Fibroblast of mammary gland (primary cell): ENCODE measurements at places on chromosomes 4 and X.

DNA sequence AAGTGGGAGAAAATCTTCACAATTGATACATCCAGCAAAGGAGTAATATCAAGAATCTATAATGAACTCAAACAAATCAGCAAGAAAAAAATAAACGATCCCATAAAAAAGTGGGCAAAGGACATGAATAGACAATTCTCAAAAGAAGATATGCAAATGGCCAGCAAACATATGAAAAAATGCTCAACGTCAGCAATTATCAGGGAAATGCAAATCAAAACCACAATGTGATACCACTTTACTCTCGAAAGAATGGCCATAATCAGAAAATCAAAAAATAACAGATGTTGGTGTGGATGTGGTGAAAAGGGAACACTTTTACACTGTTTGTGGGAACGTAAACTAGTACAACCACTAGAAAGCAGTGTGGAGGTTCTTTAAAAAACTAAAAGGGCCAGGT, 114.3 kb upstream of the CCSER1 start:
- DNase-seq: no peak

DNA sequence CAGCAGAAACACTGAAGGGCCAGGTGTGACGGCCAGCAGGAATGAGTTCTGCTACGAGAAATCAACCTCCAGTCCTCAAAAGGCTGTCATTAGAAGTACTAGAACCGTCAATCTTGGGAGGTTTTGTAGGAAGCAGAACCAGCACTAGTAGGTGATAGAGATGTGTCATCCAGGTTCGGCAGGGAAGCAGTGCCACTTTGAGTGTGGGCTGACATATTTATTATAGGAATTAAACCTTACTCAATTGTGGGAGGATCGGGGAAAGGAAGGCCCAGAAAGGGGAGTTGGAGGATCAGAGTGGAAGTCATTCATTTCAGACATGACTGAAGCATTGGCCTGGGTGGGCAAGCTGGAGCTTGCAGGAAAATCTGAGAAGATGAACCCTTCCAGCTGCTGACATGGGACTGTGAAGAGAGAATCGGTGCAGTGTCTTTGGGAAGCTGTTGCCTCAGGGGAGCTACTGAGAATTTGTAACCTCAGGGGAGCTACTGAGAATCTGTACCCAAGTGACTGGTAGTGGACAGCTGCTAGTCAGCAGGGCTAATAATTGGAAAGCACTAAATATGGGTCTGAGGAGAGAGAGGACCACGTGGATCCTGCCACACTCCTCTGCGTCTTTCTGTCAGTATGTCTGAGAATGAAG, 177.4 kb downstream of the SPRY1 start:
- no peak for DNase-seq

DNA sequence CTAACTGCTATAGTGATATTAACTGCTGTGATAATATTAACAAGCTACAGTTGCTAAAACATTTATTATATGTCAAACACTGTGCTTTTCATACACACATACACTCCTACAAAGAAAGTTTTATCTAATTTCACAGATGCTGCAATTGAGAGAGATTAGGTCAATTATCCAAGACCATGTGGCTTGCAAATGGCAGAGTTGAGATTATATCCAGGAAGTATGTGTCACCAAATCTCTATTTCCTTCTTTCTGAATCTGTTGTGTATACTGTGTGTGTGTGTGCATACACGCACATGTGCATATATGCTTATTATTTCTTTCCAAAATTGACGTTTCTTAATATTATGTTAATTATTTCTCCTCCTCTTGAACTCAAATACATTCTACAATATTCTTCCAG, 775.9 kb upstream of the FTHL17 start:
- DNase-seq: no peak

- DNase-seq: no peak
Measured at GRCh38 chrX:94400488-94400887, 726.5 kb downstream of the FAM133A start.

GRCh38 chr4:7094916-7095315, 27.1 kb upstream of the GRPEL1 start:
- DNase-seq: no peak

- no peak for DNase-seq
Measured at GRCh38 chr4:23991444-23991843, 101.6 kb upstream of the PPARGC1A start.

DNA sequence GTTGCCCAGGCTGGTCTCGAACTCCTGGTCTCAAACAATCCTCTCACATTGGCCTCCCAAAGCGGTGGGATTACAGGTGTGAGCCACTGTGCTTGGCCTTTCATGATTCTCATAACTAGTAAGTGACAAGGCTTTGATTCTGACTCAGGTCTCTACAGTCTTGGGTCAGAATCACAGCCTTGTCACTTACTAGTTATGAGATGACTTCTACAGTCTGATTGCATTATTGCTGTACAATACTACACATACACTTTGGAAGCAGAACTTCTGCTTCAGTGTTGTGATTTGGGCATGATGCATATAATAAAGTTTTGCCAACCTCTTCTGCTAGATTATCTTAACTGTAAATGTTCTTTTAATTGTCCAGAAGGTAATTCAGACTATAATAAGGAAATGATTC, 123.3 kb downstream of the KDM6A start:
- DNase-seq: no peak

DNA sequence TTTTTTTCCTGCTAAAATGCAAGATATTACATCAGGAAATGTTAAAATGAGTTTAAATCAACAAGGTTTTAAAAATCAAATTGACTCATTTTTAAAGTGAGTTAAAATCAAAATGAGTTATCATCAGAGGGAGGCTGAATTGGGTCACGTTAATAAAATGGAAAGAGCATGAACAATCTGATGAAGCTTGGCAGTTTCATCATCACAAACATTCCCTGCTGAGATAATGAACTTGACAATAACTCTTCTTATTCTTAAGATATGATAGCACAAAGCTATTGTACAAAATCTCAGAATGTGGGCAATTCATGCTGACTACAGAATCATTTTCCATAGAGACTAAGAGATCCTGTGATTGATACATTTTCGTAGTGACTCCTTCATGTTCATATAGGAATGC, 1086.7 kb downstream of the STIM2 start:
- DNase-seq: no peak

DNA sequence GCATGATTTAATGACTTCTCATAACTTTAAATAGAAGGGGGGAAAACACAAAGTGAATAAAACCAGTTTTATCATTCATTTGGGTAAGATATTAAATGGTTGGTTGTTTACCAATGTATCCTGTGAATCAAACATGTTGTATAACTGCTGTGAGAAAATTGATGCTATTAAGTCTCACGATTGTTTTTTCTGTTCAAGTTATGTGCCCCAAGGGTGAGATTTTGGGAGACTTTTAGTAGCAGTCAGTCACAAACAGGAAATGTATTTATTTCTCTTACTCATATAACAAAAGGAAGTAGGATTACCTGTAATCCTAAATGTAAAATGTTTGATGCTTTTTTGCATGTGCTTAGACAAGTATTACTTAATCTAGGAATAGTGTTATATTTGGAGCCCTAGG, 39.2 kb downstream of the MTHFD2L start:
- no peak for DNase-seq

DNA sequence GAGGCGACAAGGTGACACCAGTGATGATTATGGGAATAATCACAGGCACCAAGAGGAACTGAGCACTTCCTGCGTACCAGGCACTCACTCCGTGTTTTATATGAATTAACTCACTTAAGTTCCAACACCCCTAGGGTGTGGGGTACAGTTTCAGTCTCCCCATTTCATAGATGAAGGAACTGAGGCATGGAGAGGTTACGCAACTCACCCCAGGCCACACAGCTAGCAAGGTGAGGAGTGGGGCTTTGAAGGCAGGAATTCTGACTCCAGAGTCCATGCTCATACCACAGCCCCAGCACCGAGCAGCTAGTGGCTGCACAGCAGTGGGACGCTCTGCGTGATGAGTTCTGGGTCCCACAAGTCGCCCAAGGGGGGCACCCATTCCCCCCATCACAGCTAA, 29.9 kb downstream of the PPP2R2C start:
- DNase-seq: no peak

- no peak for DNase-seq
Measured at GRCh38 chr4:4853371-4853823, 6.1 kb upstream of the MSX1 start.

GRCh38 chr4:181331214-181331613, 912.0 kb upstream of the TENM3 start:
- DNase-seq: no peak

GRCh38 chrX:46262304-46262703, 282.9 kb downstream of the ZNF674 start:
- no peak for DNase-seq

DNA sequence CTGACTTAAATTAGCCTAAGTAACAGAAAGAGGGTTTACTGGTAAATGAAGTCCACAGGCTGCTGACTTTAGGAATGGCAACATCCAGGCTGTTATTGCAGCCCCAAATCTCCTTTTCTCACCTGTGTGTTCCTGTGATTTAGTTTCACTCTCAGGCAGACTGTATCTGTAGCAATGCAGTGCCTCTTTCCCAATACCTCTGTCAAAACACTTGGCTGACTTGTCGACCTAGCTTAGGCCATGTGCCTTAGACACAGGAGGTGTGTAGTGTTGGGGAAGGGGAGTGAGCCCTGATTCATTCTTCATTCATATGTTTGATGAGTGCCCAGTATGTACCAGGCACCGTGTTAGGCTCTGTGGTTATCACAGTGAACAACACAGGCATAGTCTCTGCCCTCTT, 46.9 kb downstream of the JADE3 start:
- DNase-seq: peak; percentile 7

- peak; percentile 80 for DNase-seq
Measured at GRCh38 chr4:139167774-139168444, 9.1 kb downstream of the ELF2 start.

- no peak for DNase-seq
Measured at GRCh38 chrX:6325437-6325836, 96.8 kb upstream of the NLGN4X start.

- no peak for DNase-seq
Measured at GRCh38 chr4:104486716-104487504, 7.8 kb downstream of the CXXC4 start.

- no peak for DNase-seq
Measured at GRCh38 chr4:8534611-8535010, 45.6 kb upstream of the GPR78 start.

DNA sequence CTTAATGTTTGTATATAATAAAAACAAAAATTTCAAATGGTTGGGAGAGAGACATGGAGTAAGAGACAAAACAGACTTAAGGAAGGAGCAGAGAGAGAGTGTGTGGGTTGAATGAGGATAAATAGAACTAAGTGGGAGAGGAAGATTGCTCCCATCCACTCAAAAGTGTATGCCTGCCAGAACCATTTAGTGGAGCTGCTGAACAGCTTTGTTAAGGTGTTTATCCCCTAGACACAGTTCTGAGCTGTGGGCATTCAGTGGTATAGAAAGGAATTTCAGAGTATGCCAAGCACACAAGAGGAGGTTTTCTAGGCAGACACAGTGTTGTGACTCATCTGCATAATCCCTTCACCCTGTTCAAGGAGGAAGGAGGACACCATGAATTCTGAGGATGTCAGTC, 508.6 kb upstream of the EPHA5 start:
- DNase-seq: peak; percentile 0

DNA sequence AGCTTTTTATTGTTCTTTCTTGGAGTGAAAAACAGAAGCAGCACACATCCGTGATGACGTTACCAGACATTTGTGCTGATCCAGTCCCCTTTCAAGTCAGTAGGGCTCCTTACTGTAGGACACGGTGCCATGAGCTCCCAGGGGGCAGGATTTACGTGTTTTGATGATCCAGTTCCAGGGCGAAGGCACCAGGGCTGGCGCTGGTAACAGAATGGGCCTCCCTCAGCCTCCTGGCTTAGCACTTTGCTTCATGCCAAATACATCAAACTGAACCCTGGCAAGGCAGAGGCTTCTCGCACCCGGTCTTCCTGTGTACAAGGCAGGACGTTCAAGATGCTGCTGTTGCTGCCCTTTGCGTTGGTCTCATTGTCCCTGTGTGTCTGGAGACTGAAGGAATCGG, 66.6 kb upstream of the PSAPL1 start:
- no peak for DNase-seq

DNA sequence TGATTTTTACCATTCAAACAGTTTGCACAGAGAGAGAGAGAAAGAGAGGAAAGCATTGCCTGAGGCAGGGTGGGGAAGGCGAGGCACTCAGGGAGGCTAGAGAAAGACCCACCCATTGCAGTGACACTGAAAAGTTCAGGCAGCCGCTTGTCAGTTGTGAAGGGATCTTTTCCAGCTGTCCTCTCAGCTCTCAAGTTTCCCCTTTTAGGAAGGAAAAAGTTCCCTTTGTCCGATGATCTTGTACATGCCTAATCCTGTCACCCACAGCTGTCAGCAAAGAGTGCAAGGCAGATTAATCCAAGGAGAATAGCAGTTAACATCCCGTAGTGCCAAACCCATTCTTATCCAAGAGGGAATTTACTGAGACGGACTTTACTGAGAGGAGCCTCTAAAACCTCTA, 255.0 kb downstream of the MAGEB5 start:
- DNase-seq: no peak

DNA sequence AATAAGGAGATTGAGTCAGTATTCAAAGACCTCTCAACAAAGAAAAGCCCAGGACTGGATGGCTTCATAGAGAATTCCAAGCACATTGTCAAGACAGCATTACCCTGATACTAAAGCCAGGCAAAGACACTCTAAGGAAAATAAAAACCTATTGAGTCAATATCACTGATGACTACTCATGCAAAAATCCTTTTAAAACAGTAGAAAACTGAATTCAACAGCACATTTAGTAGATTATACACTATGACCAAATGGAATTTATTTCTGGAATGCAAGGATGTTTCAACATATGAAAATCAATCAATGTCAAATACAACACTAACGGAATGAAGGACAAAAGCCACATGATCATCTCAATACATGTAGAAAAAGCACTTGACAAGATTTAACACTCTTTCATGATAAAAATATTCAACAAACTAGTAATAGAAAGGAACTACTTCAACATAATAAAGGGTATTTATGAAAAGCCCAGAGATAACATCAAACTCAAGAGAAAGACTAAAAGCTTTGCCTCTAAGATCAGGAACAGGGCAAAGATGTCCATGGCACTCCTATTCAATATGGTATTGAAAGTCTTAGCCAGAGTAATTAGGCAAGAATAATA, 633.3 kb downstream of the ANKRD50 start:
- peak; percentile 60 for DNase-seq

GRCh38 chr4:180827232-180828009, 1415.8 kb upstream of the TENM3 start:
- peak; percentile 43 for DNase-seq

GRCh38 chr4:159504684-159505083, 401.8 kb downstream of the RAPGEF2 start:
- DNase-seq: peak; percentile 30

- DNase-seq: no peak
Measured at GRCh38 chr4:5996641-5997040, 21.6 kb downstream of the C4orf50 start.

DNA sequence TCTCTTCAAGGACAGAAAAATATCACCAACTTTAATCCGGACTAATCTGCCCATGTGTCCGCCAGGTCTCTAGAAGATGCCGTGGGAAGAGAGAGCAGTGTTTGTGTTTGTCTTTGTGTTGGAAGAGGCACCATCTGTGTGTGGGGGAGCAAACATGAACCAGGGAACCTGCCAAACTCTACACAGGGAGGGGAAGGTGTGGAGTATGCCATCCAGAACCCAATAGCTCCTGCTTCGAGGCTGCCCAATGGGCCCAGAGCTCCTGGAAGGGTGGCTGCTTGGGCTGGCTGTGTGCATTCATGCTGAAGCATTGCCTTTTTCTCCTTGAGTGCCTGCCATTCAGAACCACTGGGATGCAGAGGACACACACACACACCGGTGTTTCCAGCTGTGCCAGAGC, 536.2 kb downstream of the MID1IP1 start:
- DNase-seq: no peak

- DNase-seq: no peak
Measured at GRCh38 chr4:134001057-134001456, 200.5 kb downstream of the PABPC4L start.

- DNase-seq: no peak
Measured at GRCh38 chr4:138298866-138299265, 56.7 kb upstream of the SLC7A11 start.
